Osteoblast (primary cell): ENCODE measurements at places on chromosomes 7 and 10.

GRCh38 chr7:111264111-111264868, 173.4 kb downstream of the LRRN3 start:
- no peak for DNase-seq

- no peak for DNase-seq
These were observed 29.3 kb upstream of the CROT start for GRCh38 chr7:87316097-87316700.

DNA sequence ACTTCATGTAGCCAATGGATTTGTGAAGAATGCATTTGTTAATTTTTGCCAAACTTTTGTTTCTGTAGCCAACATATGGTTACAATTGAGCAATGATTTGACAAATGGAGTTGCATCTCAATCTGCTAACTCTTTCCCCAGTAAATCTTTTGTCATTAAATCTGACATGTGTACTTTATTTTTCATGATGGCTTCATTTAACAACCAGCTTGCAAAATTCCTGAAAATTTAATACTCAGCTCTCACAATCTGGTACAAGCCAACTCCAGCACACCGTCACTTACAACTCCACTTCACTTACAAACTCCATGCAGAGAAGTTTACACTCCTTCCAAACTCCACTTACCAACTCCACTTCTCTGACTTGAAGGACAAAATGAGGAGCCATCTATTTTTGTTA, 26.5 kb upstream of the HIBADH start:
- DNase-seq = no peak

GRCh38 chr7:137572056-137572784, 228.7 kb upstream of the PTN start:
- DNase-seq = no peak

- no peak for DNase-seq
These were observed 16.7 kb downstream of the INTS1 start for GRCh38 chr7:1487466-1487865.

GRCh38 chr7:75977743-75978142, 16.7 kb downstream of the TMEM120A start:
- DNase-seq = peak; percentile 87

- DNase-seq = no peak
These were observed 472.8 kb downstream of the KCNMA1 start for GRCh38 chr10:77164616-77165311.

DNA sequence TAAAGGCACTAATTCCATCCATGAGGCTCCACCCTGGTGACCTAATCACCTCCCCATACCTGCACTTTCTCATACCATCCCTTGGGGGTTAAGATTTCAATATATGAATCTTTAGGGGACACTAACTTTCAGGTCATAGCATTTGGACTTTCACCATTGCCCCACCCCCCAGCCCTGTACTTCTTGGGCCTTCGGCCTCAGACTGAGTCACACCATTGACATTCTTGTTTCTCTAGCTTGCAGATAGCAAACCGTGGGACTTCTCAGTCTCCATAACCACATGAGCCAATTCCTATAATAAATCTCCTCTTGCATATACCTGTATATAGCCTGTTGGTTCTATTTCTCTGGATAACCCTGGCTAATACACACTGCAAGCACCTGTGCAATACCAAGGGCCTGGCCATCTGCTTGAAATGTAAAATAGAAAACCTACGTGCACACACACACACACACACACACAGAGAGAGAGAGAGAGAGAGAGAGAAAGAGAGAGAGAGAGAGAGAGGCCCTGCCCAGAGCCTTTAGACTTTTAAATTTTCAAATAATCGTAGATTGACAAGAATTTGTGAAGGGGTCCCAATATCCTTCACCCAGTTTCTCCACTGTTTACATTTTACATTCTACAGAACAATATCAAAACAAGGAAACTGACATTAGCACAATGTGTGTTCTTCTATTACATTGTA, 25.3 kb downstream of the ANXA8 start:
- peak; percentile 91 for DNase-seq

DNA sequence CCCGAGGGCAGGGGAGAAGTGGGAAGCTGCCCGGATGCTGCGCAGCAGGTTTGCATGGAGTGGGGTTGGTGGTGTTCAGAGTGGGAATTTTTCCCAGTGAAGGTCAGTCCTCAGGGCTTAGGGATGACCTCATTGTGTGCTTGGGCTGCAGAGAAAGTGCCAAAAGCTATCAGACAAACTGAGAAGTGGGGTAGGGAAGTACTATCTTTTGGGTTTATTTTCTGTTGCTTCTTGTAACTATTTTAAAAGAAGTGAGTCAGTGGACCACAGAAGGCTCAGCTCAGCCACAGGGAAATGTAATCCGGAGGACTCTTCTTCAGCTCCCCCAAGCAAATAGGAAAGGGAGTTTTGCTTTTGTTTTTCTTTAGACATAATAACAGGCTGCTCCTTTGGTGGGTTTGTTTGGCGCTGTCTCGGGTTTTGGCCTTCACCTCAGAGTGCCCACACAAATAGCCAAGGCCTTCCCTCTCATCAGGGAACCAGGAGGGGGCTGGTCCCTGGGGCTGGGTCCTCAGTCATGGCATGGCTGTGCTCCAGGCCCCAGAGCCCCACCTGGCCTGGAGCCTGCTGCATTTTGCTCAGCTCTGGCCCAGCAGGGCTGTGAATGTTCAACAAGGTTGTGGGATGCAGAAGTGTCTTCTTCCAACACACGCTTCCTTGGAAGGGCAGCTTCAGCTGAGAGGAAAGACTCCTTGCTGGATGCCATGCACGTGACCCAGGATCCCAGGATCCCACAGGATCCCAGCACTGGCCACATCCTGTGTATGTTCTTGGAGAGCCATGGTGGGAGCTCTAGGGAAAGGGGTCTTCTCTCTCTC, 5.4 kb upstream of the FAM170B start:
- peak; percentile 93 for DNase-seq

- DNase-seq = peak; percentile 66
These were observed 31.7 kb upstream of the ASL start for GRCh38 chr7:66043681-66044497.

- DNase-seq = no peak
These were observed 40.3 kb upstream of the LHFPL3 start for GRCh38 chr7:104288137-104288536.

- no peak for DNase-seq
These were observed 51.4 kb downstream of the RHOBTB1 start for GRCh38 chr10:60892571-60892970.

GRCh38 chr7:105934572-105935185, 28.4 kb upstream of the CDHR3 start:
- no peak for DNase-seq

GRCh38 chr7:151674161-151674920, 154.6 kb upstream of the RHEB start:
- DNase-seq = no peak
